Stimulated activated CD4-positive, alpha-beta T cell treated with anti-CD3 and anti-CD28 coated beads, TNF-alpha, amount 100 ng/mL, for 4 hours (primary cell): ENCODE measurements at places on chromosomes 2 and 18.

GRCh38 chr2:186256540-186256939 lies 229.5 kb upstream of the ZC3H15 start:
- DNase-seq, result no peak

GRCh38 chr2:205288686-205289085 lies 393.6 kb upstream of the NRP2 start:
- no peak for DNase-seq

DNA sequence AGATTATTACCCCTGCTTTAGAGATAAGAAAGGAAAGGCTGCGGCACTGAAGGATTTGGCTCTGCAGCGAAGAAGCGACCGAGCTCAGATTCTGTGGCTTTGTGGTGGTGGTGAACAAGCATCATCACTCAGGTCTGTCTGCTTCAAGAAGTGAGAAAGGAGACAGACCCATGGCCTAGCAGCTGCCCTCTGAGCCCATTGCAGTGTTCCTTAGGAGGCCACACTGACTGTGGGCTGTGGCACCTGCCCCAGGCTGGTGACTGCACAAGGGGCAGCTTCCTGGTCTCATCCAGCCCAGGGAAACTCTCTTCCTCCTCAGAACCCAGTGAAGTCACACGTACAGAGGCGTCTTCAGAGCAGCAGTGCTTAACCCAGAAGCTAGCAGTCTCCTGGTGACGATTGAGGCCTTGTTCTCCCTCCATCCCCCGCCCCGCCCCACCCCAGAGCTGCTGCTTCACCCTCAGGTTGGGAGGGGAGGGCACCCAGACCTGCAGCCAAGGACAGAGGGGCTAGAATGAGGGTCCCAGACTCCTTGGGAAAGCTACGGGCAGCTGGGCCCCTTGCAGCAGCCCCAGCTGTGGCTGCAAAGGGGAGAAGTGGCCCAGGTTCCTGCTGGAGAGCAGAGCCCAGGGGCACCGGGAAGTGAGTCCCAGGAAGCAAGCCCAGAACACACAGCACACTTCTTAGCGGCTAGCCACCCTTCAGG lies 22.2 kb downstream of the BIN1 start:
- DNase-seq, result no peak

DNA sequence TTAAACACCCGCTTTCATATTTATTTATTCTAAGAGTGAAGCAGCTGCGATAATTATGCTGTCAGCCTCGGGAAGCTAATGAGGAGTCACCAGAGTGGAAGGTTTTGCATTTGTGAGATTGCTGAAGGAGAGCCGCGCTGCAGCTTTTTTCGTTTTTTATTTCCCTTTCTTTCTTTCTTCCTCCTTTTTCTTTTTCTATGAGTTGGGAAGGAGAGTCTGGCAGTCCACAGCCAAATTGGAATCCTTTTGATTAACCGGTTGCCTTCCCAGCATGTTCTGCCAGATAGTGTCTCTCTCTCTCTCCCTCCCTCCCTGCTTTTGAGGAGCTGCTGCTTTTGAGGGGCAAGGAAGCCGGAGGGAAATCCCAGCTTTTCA lies 82.1 kb downstream of the CDK15 start:
- no peak for DNase-seq

GRCh38 chr2:67208887-67209500 lies 188.1 kb upstream of the ETAA1 start:
- DNase-seq, result no peak

DNA sequence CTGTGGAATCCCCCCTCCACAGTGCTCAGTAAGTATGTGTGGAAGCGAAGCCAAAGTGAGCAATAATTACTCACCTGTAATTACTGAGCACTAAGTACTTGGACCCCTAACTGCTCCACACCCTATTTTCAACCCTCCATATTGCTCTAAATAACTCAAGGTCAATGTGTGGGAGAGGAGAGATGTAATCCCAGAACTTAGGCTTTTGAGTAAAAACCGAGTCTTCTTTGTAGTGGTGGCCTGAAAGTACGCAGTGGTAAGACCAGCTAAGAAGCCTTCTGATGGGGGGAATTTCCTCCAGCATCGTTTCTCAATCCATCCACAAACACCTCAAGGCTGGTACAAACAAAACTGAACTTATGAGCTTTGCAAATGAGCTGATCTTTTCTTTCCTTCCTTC lies 551.6 kb downstream of the ZEB2 start:
- no peak for DNase-seq

DNA sequence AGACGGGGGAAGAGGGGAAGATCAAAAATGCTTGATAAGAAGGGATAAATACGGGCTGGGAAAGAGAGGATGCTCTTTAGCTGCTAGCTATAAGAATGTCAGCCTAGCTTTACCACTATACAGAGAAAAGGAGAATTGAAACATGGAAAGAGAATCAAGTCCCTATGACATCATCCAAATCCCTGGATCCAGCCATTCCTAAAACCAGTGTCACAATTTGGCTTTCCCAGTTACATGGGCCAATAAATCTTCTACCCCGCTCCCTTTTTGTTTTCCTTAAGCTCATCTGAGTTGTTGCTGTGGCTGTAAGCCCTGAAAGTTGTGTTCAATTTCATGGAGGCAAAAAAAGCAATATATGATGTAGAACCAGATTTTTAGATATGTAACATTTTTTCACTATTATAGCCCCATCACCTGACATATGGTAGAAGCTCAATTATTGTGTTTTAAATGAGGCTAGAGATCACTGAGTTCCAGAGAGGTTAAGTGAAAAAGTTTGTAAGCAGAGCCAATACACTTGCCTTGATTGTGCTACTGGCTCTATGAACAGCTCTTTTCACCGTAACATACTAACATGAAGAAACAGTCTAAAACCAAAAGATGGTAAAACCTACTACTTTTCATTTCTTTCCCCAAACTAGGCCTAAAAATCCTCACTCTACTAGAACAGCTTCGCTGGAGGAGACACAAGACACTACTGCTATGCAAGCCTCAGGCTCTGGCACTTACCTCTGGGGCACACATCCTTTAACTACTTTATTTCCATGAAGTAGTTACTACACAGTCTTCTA lies 4.3 kb downstream of the HNRNPLL start:
- no peak for DNase-seq

DNA sequence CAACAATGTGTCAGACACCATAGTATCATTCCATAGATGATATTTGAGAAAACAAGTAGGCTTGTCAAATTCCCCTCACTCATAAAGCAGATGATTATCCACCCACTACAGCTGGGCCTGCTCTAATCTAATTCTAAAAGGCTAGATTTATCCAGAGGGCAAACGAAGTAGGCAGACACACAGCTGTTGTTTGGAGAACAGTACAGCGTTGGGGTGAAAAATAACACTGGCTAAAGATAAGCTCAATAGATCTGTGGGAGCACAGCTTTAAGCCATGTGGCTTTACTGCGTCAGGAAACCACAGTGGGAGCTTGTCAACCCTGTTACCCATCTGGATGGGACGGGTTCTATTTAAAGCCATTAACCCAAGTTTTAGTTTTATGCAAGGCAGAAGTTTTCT lies 48.9 kb upstream of the COBLL1 start:
- DNase-seq, result no peak

DNA sequence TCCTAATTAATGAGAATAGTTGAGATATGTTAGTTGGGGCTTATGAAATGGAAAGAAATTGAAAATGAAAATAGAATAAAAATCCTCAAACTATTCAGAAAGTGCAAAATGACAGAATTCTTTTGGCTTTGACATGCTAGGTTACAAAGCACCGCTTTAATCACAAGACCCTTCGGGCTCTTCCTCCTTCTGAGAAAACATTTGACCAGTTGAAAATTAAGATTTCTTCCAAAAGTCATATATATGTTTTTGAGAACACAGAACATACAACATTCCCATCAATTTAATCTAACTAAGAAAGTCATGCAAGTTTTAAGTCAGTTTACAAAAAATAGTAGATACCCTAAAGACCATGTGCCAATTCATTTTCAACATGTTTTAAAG lies 2.2 kb upstream of the SLC40A1 start:
- DNase-seq, result no peak

- DNase-seq, result no peak
Measured at GRCh38 chr2:16223841-16224177, 283.5 kb downstream of the MYCN start.

- no peak for DNase-seq
Measured at GRCh38 chr2:177721087-177721486, 328.5 kb downstream of the AGPS start.

DNA sequence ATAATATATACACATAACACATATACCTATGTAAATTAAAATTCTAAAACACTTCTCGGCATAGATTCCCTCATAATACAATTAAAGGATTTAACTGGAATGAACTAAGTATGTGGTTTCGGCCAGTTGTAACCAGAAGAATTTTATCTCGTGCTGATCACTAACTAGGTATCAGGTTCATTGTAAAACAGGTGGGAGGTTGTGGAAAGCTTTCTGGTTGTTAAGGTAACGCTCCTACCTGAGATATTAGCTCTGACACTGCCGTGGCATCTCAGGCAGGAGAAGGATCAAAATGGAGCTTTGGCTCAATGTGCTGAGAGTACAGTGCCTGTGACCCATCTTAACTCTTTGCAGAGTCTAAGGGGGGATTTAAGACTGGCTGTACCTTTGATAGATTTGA lies 42.5 kb downstream of the SLC9A2 start:
- no peak for DNase-seq

DNA sequence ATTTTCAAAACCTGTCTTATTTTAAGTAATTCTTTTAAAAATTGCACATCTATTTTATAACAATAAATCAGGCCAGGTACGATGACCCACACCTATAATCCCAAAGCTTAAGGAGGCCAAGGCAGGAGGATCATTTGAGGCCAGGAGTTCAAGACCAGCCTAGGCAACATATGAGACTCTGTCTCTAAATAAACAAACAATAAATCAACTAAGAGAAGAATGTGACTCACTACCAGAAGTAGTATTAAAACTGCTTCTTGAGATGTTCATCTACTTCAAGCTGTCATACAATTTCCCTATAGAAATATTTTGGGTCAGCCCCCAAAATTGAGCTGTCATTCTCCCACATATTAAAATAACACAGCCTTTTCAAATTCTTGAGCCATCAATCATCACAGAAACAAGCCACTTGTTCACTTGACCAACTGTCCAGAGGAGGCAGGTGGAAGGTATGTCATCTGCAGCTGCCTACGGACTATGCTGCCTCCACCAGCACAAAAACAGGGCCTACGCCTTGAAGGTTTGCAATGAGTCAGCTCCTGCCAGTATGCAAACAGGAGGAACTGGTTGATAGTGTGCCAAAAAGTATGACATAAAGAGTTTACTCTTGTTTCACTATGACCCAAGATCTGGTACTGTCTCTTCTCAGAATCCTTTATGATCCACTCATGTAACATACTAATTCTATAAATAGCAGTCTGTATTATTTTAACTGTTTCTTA lies 33.6 kb downstream of the KIDINS220 start:
- no peak for DNase-seq

GRCh38 chr2:134679294-134679693 lies 39.5 kb downstream of the TMEM163 start:
- no peak for DNase-seq

- no peak for DNase-seq
Measured at GRCh38 chr2:218405746-218406208, 6.1 kb downstream of the CTDSP1 start.

DNA sequence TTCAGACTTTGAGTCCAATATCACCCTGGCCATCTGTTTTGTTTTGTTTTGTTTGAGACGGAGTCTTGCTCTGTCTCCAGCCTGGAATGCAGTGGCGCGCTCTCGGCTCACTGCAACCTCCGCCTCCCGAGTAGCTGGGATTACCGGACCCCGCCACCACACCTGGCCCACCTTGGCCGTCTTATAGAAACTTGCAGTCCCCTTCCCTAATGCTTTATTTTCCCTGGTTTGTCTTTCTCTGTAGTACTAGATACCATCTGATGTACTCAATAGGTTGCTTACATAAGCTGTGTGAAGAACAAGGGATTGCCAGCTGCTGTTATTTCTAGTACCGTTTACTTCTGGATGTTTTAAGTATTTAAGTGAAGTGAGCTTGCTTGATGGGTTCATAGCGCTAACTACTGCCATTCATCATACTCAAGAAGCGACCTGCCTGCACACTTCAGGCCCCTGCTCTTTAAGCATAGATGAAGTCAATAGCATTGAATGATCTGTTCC lies 1.2 kb downstream of the RPL31 start:
- DNase-seq, result no peak

DNA sequence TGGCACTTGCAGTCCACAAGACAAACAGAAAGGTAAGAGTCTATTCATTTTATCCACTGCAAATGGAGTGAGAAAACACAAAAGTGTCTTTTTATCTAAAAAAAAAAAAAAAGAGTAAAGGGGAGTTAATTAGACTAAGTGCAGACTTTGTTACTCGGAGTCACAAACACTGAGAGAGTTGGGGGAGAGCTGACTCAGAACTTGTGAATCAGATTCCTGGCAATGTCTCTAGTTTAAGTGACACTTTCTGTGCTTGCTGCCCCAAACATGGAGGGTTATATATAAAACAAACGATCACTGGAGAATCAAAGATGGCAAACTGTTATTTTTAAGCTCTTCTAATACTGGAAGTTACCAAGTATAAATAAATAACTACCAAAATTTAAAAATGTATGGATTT lies 505.8 kb upstream of the NRP2 start:
- DNase-seq, result no peak

DNA sequence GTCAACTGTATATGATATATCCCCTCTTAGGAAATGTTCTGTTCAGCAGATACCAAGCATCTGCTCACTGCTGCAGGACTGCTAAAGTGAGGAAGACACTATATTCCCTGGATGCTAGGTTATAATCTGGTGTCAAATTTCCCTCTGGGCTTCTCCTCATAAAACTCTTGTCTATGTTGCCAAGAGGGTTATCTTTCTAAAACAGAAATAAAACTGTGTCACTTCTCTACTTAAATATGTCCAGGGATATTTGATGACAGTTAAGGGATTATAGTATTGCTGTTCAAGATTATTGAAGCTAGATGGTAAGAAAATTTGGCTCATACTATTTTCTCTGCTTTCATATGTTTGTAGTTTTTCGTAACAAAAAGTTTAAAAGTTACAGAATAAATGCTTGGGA lies 30.5 kb upstream of the SNRNP27 start:
- no peak for DNase-seq

DNA sequence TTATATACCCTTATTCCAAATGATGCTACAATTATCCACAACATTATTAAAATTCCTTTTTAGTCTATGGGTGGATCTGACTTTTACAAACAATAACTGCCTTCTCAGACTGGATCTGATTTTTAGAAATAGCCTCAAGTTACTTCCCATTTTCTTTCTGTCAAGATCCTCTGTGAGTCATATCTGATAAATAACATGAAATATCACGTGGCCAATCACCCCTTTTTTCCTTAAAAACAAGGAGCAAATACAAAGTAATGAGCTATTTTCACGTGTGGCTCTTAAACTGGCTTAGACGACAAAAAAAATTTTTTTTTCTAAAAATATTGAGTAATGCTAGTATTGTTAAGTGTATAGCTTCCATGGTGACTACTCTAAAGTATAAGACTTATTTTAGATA lies 6.7 kb downstream of the PELI1 start:
- DNase-seq, result no peak

DNA sequence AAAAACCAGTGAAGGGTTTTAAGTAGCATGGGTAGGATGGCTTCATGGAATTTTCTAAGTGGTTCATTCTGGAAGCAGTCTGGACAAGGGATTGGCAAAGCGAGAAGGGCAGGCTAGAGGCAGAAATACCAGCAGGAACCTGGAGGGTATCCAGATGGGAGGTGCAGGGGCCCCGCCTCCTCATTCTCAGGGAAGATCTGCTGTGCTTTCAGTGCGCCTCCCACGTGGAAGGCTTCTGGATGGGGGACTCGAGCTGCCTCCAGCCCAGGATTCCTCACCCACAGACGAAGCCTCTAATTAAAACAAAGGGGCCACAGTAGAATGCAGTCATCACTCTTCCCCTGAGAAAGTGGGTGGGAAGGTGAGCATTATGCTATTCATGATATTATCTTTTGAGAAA lies 79.8 kb downstream of the VSNL1 start:
- no peak for DNase-seq

GRCh38 chr2:218727502-218728165 lies 17.0 kb downstream of the TTLL4 start:
- DNase-seq, result no peak
